Transverse colon (tissue), 4 donors: ENCODE measurements at places on chromosomes 6 and 20. TPM values are rescaled to one million over a fixed set of nuclear protein-coding genes. Genes with fewer than 3 reads are reported as not detected.

The SYNDIG1 gene
- 0.32 TPM for total RNA-seq

GRCh38 chr20:3315136-3315535 is 76.1 kb upstream of the SLC4A11 start:
- DNase-seq: no peak

DNA sequence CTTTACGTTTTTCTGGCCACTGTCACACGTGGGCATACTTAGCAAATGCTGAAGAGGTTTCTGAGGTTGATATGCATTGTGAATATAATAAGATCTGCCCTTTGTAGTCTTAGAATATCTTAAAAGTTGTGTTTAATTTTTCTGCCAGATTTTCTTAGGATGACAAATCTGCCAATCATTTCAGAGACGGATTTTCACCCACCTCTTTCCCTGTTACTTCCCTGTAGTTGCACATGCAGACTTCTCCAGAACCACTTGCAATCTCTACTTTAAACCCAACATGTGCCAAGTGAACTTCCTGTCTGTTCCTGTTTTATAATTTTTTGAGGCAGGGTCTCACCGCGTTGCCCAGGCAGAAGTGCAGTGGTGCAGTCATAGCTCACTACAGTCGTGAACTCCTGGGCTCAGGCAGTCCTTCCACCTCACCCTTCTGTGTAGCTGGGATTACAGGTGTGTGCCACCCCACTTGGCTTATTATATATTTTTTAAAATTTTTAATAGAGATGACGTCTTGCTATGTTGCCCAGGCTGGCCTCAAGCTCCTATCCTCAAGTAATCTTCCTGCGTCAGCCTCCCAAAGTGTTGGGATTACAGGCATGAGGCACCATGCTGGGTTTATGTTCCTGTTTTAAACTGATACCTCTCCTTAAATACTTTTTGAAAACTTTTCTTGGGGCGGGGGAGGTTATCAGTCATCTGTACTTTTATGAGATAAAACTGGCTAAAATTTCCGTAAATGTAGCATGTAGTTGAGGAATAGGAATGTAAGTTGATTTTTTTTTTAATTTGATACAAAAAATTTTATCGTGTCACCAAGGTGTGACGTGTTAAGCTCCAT is 2.7 kb downstream of the IGF2R start:
- no peak for DNase-seq

DNA sequence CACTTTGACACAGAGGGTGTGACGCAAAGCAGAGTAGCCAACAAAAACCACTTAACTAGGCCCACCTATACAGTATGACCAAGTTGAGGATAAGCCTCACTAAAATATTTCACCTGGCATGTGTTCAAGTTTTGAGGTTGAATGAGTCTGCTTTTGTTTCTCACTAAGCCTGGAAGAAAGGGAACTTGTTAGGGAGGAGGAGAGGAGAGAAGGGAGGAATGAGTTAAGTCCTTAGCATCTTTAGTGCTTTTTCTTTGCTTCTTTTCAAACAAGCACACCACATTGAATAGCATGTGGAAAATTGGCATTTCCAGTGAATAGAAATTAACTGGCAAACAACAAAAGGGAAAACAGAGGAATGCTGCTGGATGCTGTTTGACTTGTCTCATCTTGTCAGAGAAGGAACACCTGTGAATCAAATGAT is 461.9 kb downstream of the GJA1 start:
- no peak for DNase-seq

GRCh38 chr6:119917186-119917585 is 567.6 kb upstream of the MAN1A1 start:
- DNase-seq: no peak
